ENCODE measurements at places on chromosomes 2 and 18.

DNA sequence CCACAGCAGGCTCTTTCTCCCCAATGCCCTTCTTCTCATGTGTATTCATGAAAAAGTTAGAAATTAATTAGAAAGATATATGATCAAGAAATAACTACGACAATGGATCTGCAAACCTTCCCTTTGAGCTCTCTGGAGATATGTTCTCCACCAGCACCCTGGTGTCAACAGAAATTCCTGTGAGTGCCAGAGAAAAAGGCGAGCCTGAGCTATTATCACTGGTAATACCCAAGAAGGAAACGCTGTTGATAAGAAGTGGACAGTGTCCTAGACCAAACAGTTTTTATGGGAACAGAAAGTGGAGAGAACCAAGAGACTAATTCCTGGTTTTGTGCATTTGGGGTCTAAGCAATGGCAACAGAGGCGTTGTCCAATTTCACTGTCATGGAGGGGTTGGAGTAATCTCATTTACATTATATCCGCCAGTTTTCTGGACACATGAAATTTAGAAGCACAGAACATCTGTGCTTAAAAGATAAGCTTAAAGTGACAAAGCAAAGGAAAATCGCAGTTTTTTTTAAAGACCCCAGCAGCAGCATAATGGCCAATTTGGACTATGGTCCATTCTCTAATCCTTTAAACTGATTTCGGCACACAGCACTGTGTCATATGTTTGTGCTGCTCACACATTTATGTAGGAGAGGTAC, 47.2 kb upstream of the CDC42EP3 start:
- DNase-seq = no peak

DNA sequence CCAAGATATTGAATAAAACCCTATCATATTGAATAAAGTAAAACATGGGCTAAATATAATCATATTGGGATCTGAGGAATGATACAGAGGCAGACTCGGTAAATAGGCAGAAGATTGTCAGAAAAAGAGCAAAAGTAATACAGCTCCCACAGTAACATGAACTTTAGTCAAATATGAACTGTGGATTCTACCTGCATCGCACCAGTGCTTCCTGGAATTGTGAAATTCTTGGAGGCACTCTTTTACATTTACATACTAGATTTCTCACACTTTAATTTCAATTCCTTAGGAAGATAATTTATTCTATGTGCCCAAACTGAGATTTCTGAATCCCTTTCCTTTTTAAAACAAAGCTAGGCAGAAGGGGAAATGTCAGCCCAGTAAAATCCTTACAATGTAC, 325.1 kb upstream of the SLC39A10 start:
- DNase-seq = no peak

- no peak for DNase-seq
Measured at GRCh38 chr2:233358335-233358734, 4.0 kb downstream of the DGKD start.

DNA sequence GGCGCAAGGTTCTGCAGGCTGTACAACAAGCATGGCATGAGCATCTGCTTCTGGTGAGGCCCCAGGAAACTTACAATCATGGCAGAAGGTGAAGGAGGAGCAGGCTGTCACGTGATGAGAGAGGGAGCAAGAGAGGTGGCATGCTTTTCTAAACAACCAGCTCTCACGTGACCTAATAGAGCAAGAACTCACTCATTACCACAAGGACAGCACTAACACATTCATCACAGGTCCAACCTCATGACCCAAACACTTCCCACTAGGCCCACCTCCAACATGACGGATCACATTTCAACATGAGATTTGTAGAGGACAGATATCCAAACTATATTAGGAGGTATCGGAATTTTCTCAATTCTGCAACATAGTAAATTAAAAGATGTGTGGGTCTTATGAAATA, 108.8 kb upstream of the DLX2 start:
- no peak for DNase-seq

DNA sequence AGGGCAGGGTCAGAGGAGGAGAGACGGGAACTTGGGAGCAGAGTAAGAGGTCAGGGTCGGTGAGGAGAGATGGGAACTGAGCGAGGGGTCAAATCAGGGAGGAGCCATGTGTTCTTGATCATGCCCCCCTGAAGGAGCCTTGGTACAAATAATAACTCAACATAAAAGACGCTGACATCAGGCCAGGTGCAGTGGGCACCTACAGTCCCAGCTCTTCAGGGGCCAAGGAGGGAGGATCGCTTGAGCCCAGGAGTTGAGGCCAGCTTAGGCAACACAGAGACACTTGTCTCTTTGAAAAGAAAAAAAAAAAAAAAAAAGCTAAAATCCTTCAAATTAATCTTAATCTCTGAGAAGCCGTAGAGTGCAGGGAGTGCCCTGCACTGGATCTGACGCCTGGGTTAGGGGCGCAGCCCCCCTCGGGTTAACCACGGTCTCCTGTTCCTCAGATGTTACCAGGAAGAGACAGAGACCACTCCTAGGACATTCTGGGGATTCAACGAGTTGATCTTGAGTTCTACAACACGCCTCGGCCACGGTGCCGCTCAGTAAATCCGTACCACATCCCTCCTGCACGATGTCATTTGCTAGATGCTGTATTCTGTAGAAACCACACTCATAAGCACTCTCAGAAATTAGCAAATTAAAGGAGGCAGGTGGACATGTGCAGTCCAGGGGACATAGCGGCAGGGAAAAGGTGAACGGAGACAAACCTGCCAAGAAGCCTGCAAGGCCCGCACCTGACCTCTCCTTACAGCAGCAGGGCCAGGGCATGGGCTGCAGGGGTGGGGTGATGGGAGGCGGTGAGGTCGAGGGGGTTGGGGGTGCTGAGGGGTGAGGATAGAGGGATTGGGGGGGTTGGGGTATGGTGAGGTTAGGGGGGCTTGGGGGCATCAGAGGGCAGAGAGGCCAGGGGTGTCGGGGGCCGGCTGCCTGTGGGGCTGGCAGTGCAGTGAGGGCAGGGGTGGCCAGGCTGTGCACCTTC, 29.2 kb downstream of the SLC66A2 start:
- DNase-seq = no peak

DNA sequence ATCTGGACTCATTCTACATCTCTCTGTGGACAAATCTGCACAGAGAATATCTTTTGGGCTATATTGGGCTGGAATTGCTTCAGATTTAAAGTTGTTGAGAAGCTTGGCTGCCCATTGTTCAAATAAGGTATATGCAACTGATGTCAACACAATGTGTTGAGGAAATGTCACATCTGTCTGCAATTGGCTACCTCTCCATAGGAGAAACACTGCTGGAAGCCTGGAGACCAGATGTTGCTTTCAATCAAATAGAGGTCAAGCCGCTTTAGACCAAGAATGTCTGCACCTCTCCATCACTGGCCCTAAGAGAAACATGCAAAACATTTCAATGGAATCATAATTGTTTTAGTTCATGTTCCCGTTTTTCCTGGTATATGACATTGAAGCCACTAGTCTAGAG, 720.2 kb downstream of the SLC4A3 start:
- no peak for DNase-seq

DNA sequence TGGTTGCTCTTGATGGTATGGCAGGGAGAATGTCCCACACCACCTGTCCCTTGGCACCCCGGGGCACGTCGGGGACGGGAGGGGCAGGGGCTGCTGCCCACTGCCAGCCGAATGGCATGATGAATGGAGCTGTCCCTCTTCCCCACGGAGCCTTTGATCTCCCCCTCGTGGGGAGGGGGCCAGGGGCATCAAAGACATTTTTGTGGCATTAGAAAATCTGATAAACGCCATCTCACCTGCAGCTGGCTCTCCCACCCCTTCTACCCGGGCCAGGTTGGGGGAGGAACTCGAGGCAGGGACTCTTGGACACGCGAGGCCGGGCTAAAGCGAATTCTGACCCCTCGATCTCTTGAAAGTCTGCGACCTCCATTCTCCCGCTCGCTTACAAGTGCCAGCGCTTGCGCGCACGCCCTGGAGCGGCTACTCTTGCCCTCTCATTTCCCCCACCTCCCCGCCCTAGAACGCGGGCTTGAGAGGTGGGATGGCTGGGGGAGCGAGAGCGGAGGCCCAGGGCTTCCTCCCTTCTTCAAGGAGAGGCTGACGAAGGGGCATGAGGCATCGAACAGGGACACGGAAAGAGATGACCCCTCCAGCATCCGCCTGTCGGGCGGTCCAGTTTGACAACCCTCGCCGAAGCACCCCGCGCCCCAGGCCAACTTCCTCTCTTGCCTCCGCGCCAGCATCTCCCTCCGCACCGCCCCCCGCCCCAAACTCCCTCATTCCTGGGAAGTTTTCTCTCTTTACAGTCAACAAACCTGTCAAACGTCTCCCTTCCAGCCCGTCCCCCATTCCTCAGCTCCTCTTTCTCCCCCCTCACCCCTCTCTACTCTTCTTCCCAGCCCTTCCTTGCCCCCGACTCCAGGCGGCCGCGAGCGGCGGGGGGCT, 692 bp upstream of the WNT6 start:
- DNase-seq = no peak

- no peak for DNase-seq
Measured at GRCh38 chr2:37501113-37501512, 156.7 kb downstream of the QPCT start.

- DNase-seq = peak; percentile 34
Measured at GRCh38 chr18:65235966-65236624, 514.7 kb upstream of the CDH7 start.

- no peak for DNase-seq
Measured at GRCh38 chr2:109527846-109528705, 85.7 kb downstream of the SEPTIN10 start.

DNA sequence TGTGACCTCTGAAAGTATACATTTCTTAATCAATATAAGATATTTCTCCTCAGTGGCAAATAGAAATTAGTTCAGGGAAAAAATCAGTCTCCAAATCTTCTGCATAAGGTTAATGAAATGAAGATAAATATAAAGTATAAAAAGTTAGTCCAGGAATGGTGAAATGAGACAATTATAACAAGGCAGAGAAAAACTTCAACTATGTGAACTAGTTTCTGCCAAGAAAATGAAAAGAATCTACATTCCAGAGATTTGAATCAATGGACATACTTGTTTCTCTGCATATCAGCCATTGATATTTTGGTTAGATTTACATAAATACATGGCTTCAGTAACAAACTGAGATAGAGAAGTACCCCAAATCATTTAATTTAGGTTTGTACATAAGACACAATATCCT, 249.0 kb downstream of the EXOC6B start:
- no peak for DNase-seq

Measured in glutamatergic neuron (in vitro differentiated cells).